ENCODE measurements at places on chromosomes 3 and 15.
A peak's percentile ranks its signal among the peaks of the same experiment; 100 is the strongest.

DNA sequence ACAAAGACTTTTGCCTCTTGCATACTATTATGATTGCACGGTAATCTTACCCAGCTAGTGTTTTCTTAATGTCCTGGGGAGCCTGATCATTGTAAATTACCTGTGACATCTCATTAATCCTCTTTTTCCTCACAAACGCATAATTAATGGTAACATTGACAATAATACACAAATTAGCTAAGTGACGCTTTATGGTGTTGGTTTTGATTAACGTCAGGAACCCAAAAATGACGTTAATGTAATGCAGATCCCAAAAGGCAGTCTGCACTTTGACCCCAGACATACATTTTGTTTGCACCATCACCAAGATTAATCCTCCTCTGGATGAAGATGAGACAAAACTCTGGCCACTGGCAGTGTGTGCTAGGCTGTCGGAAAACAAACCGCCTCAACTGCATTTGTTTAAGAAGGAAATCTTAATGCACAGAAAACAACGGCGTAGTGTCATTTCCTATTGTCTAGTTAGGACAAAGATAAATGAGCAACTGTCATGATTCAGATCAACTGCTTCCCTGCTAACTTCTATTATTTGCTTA, 83.9 kb upstream of the CDIN1 start:
- no peak for DNase-seq

GRCh38 chr3:148331081-148331846, 366.4 kb upstream of the AGTR1 start:
- DNase-seq, result peak; percentile 26

GRCh38 chr15:80695099-80695910, at the start of gene ABHD17C:
TSS of gene ABHD17C (plus strand) at chr15:80695310. CDS start at chr15:80695430, 120 bp downstream.
- DNase-seq, result peak; percentile 75

GRCh38 chr3:149949181-149949580, 21.5 kb downstream of the PFN2 start:
- no peak for DNase-seq
